ENCODE measurements at places on chromosomes 4 and X. TPM values are rescaled to one million over a fixed set of nuclear protein-coding genes. Genes with fewer than 3 reads are reported as not detected.

DNA sequence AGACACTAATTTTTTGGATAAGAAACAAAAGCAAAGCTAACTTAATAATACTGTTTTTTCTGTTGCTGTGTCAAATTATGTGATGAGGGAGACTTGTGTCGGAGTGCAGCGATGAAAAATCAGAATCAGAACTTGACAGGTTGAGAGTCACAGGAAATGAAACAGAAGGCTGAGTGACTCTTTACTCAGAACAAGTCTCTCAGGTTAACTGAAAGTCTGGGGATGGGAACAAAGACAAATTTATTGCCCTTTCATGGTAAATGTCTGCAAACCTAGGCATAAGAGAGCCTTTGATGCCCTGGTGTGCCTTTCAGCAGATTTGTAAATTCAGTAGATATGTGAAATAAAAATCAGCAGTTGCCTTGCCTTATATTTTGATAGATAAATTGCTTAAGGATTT is 96.0 kb downstream of the ADGRL3 start:
- no peaks in the 10 kb centered on the region for H3K4me1 ChIP-seq
- H3K27me3 ChIP-seq = no peaks in the 10 kb centered on the region
- DNase-seq = no peak
- H3K36me3 ChIP-seq = no peaks in the 10 kb centered on the region

Gene PLAC8
- 1,311 TPM for polyA plus RNA-seq

DNA sequence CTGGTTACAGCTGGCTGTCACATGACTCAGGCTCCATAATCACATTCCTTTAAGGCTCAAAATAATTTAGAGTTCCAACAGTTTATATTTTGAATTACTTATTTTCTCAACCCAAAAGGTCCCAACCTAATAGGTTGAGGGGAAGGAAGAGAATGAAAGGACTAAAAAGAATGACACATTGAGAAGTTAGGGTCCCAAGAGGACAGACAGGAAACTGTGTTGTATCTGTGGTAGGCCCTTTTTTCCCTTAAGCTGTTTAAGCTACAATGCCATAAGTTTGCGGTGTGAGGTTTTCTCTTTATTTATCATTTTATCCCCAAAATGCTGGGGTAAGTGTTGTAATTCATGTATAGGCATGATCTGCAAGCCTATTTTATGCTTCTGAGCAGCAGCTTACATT is 290.2 kb downstream of the ZNF674 start:
- no peak for DNase-seq
- no peak overlapping the region for H3K4me3 ChIP-seq
- H3K4me1 ChIP-seq = no peaks in the 10 kb centered on the region

GRCh38 chr4:5958199-5958735 is 60.0 kb downstream of the C4orf50 start:
- H3K27ac ChIP-seq = no peak overlapping the region
- no peak overlapping the region for H3K4me3 ChIP-seq
- H3K4me1 ChIP-seq = no peaks in the 10 kb centered on the region
- no peak for DNase-seq

DNA sequence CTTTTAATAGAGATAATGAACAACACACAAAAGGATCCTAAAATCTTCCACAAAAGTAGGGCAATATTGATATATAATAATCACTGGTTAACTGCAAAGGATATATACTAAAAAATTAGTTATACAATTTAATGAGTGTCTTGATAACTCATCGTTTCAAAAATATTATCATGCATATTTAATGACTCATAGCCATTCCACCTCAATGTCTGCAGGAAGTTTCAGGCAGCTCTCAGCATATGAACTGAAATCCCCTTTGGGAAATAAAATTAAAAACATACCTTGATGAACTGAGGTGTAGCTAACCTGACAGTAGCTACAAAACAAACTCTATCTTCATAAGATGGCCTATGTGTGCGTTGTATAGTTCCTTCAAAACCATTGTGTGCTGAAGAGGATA is 62.9 kb downstream of the TMEM165 start:
- H3K4me3 ChIP-seq = no peak overlapping the region
- H3K27me3 ChIP-seq = no peaks in the 10 kb centered on the region
- no peaks in the 10 kb centered on the region for H3K4me1 ChIP-seq
- DNase-seq = no peak
- H3K36me3 ChIP-seq = peaks cover 3% of the 10 kb centered on the region
- H3K27ac ChIP-seq = no peak overlapping the region

Gene ATP2B3
- polyA plus RNA-seq = 0.26 TPM

Gene TRAPPC11
- polyA plus RNA-seq = 14.9 TPM

DNA sequence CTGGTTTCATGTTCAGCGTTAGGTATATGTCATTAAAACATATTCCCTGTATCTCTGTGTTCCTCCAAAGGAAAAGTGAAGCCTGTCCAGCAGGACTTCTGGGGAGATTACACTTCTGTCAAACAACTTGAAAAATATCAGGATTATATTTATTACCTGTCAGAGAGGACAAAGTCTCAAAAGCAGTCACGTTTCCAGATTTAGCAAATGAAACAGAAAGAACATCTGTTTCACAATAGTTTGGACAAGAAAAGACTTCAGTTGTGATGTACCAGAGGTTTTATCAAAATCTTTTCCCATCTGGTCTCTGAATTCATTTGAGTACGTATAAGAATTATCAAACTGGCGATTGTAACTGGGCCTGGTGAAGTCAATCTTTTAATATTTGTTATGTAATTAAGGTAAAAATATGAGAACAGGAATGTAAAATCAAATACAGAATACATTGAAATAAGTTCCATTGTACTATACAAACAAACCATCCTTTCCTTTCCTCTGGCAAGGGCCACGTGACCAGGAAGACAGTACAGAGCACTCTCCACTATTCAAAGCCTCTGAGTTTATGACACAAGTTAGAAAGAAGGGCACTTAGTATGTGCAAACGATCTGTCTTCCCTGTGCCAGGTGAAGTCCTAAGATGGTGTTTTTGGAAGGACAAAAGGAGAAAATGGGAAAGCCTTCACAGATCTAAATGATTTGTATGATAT is 3.2 kb downstream of the CASP3 start:
- no peaks in the 10 kb centered on the region for H3K36me3 ChIP-seq
- H3K4me3 ChIP-seq = no peak overlapping the region
- no peaks in the 10 kb centered on the region for H3K27me3 ChIP-seq
- H3K4me1 ChIP-seq = peaks cover 30% of the 10 kb centered on the region

DNA sequence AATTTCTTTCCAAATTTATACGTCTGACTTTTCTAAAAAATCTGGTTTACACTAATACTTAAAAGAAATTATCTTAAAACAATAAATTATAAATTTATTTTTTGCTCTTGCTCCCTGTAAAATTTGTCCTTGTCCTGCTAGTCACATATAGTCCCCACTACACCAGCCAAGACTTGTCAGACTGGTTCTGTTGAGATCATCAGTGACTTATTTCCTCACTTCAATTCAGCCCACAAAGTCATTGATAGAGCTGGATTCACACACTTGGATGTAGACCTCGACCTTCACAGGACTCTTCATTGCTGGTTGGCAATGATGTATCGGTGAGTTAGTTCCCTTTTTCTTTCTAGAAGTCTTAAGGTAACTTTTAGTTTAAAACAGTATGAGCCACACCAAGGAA is at the start of gene TMPRSS11E:
TMPRSS11E (plus strand) TSS at position 263 of the 400 bp plus-strand sequence; CDS start at position 313, 50 bp downstream.
- no peaks in the 10 kb centered on the region for H3K27me3 ChIP-seq
- no peaks in the 10 kb centered on the region for H3K36me3 ChIP-seq
- no peak for DNase-seq
- H3K4me1 ChIP-seq = peaks cover 10% of the 10 kb centered on the region
- H3K27ac ChIP-seq = no peak within 1 kb of the TSS

Gene PTTG2
- polyA plus RNA-seq = not detected

Gene ASIC5
- polyA plus RNA-seq = not detected

- H3K4me1 ChIP-seq = no peaks in the 10 kb centered on the region
- no peak overlapping the region for H3K4me3 ChIP-seq
- no peaks in the 10 kb centered on the region for H3K27me3 ChIP-seq
- DNase-seq = no peak
Observed at GRCh38 chr4:170758988-170759387, 669.2 kb upstream of the AADAT start.

- no peak for DNase-seq
- peaks cover 5% of the 10 kb centered on the region for H3K4me1 ChIP-seq
- no peak overlapping the region for H3K4me3 ChIP-seq
- H3K36me3 ChIP-seq = peaks cover 92% of the 10 kb centered on the region
- H3K27me3 ChIP-seq = no peaks in the 10 kb centered on the region
Observed at GRCh38 chr4:1834047-1834775, 21.7 kb downstream of the LETM1 start.

GRCh38 chr4:139144161-139144859 is 32.7 kb downstream of the ELF2 start:
- peaks cover 30% of the 10 kb centered on the region for H3K4me1 ChIP-seq
- H3K27ac ChIP-seq = no peak overlapping the region
- H3K36me3 ChIP-seq = no peaks in the 10 kb centered on the region
- H3K4me3 ChIP-seq = no peak overlapping the region

Gene SCRG1
- 0.60 TPM for polyA plus RNA-seq

DNA sequence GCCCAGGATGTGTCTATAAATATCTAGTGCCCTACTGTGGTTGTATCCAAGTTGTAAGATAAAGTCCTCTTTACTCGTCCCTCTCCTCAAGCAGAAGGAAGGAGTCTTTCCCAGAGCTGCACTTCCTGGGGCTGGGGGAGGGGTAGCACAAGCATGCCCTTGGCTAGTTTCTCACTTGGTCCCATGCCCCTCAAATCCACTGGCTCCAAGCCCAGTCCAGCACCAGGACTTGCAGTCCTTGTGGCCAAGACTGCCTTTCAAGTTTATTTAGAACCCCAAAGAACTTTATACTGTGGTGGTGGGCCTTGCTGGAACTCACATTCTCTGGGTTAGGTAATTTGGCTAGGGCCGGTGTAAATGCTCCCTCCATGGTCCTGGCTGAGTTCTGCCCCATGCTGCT is 43.2 kb upstream of the SLC10A4 start:
- no peak overlapping the region for H3K27ac ChIP-seq
- H3K4me3 ChIP-seq = no peak overlapping the region
- no peaks in the 10 kb centered on the region for H3K4me1 ChIP-seq
- no peaks in the 10 kb centered on the region for H3K27me3 ChIP-seq

Gene RS1
- 0.01 TPM for polyA plus RNA-seq

Gene ZAR1
- polyA plus RNA-seq = not detected

Gene LDB2
- 2.1 TPM for polyA plus RNA-seq

GRCh38 chr4:78951862-78952472 is 12.7 kb upstream of the PAQR3 start:
- no peaks in the 10 kb centered on the region for H3K4me1 ChIP-seq
- DNase-seq = no peak
- no peak overlapping the region for H3K27ac ChIP-seq

DNA sequence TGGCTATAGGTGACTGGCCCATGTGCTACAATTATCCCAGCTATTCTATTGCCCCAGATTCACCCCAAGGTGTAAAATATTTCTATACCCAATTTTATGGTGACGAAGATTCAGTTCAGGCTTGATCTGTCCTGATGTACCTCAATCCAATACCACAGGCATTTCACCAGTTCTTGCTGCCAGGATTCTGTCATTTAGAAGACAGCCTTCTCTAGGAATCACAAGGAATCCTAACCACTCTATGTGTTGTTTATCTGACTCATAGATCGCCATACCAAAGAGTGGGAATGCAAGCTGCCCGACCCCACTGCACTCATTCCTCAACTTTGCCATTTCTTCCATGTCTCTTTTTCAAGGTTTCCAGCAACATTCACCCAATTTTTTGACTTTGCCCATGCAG is 355.0 kb upstream of the EMCN start:
- H3K27me3 ChIP-seq = no peaks in the 10 kb centered on the region
- no peak for DNase-seq
- H3K4me1 ChIP-seq = no peaks in the 10 kb centered on the region
- H3K4me3 ChIP-seq = no peak overlapping the region
- no peaks in the 10 kb centered on the region for H3K36me3 ChIP-seq
- H3K27ac ChIP-seq = no peak overlapping the region

DNA sequence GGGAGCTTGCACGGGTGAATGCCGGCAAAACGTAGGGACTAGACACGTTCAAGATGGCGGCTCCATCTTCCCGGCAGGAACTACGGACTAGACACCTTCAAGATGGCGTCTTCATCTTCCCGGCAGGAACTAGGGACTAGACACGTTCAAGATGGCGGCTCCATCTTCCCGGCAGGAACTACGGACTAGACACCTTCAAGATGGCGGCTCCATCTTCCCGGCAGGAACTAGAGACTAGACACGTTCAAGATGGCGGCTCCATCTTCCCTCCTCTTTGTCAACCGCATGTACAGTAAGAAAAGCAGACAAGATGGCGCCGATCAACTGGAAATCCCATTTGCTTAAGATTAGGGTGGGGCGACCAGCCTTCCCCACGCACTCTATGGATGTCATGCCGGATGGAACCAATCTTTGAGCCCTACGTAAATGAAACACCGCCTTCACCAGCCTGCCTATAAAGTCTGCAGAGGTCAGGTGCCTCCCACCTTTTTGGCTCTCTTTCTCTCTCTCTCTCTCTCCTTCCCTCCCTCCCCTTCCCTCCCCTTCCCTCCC is 222.4 kb downstream of the CRLF2 start:
- H3K36me3 ChIP-seq = no peaks in the 10 kb centered on the region
- no peaks in the 10 kb centered on the region for H3K27me3 ChIP-seq
- DNase-seq = peak; percentile 96
- peak overlapping the region; percentile 65 for H3K27ac ChIP-seq
- no peaks in the 10 kb centered on the region for H3K4me1 ChIP-seq

GRCh38 chrX:20742106-20742505 is 475.4 kb upstream of the RPS6KA3 start:
- no peaks in the 10 kb centered on the region for H3K4me1 ChIP-seq
- no peaks in the 10 kb centered on the region for H3K27me3 ChIP-seq
- H3K4me3 ChIP-seq = no peak overlapping the region
- no peaks in the 10 kb centered on the region for H3K36me3 ChIP-seq

Gene CLCN4
- 0.69 TPM for polyA plus RNA-seq

- peaks cover 23% of the 10 kb centered on the region for H3K4me1 ChIP-seq
- H3K4me3 ChIP-seq = no peak overlapping the region
- peak overlapping the region; percentile 69 for H3K27ac ChIP-seq
- DNase-seq = peak; percentile 83
- H3K27me3 ChIP-seq = peaks cover 4% of the 10 kb centered on the region
- no peaks in the 10 kb centered on the region for H3K36me3 ChIP-seq
Observed at GRCh38 chrX:107683124-107683895, 55.0 kb downstream of the PRPS1 start.

DNA sequence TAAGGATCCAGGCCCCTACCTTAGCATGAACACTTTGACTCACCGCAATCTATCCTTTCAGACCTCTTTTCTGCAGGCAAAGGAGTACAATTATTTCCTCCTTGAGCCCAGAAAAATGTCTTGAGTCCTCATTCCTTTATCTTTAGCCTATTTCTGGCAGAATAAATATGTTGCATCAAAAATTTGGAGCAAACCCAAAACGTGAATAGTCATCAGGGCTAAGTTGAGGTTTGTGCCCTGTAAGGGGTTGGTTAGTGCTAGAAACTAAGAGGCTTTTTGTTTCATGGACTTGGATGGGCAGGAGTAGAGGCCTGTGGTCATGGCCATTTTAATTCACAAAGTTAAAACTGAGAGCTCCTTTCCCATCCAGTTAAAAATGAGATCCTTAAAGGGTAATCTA is 460.3 kb downstream of the GBA3 start:
- no peaks in the 10 kb centered on the region for H3K4me1 ChIP-seq
- H3K27ac ChIP-seq = no peak overlapping the region
- H3K4me3 ChIP-seq = no peak overlapping the region
- H3K36me3 ChIP-seq = no peaks in the 10 kb centered on the region
- H3K27me3 ChIP-seq = no peaks in the 10 kb centered on the region

GRCh38 chrX:96591421-96591820 is 93.2 kb upstream of the DIAPH2 start:
- no peak for DNase-seq
- H3K4me3 ChIP-seq = no peak overlapping the region
- H3K27ac ChIP-seq = no peak overlapping the region
- no peaks in the 10 kb centered on the region for H3K36me3 ChIP-seq

GRCh38 chrX:82335772-82336171 is 1133.9 kb downstream of the SH3BGRL start:
- no peaks in the 10 kb centered on the region for H3K36me3 ChIP-seq
- no peak for DNase-seq
- no peaks in the 10 kb centered on the region for H3K27me3 ChIP-seq
- no peak overlapping the region for H3K27ac ChIP-seq
- H3K4me1 ChIP-seq = no peaks in the 10 kb centered on the region
